ENCODE measurements at places on chromosomes 11 and 22.

- DNase-seq = no peak
Measured at GRCh38 chr11:33362051-33362910, 105.1 kb downstream of the HIPK3 start.

DNA sequence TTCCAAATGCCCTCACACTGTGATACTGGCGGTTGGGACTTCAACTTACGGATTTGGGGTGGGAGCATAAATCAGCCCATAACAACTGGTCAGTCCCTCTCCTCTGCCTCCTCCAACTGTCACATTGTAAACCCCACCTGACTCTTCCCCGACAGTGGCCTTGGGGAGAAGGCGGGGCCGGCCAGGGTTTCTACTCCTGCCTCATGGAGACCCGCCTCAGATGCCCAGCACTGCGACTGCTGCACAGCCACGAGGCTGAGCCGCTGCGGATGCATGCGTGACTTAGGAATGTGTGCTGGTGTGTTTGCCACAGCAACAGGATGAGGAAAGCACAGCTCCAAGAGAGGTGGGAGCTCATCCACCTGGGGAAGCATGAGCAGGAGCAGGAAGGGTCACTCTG is 914.2 kb downstream of the NTM start:
- no peak for DNase-seq

DNA sequence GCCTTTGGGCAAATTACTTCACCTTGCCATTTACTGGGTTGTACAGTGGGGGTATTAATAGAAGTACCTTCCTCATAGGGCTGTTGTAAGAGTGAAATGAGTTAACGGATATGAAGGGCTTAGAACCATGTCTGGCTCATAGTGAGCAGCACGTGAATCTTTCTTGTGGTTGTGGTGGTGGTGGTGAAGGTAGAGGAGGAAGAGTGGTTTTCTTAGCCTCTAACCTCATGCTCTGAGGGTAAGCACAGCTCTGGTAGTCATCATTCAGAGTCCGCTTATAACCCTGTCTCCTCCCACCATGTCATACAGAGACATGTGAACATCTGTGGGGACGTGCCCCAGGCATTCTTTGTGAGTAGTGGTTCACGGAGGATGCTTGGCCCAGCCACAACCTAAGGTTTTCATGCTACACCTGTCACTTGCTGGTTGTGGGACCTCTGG is 43.6 kb downstream of the TEAD1 start:
- no peak for DNase-seq

DNA sequence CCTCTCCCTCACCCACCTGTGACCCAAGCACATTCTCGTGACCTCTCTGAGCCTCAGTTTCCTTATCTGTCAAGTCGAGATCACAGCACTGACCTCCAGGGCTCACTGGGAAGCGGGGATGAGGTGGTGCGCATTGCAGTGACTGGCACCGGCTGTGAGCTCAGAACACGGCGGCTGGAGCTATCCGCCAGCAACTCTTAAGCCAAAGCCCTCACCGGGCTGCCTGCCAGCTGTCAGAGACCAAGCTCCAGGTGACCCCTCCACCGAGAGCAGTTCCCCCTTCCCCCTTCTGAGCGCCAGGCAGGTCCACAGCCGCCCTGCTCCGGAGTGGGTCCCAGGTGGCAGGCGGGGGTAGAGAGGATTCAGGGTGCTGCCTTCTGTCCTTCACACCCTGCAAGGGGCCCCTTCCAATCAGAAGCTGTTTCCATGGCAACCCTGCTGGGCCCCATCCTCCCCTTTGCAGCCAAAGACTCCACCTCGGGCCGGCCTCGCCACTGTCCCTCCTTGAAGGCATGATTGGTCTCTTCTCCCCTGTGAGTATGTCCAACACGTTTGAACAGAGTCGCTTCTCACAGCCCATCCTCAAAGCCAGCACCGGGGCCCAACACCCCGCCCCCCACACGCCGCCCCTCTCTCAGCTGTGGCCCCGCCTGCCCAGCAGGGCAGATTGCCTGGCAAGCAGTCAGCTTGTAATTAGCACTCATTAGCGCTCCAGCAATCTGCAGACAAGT is 98.7 kb downstream of the WNT7B start:
- DNase-seq = no peak

All from kidney epithelial cell (primary cell).